ENCODE measurements at places on chromosomes 5 and 9.

GRCh38 chr5:35161652-35162273 is 68.5 kb downstream of the PRLR start:
- DNase-seq, result no peak

DNA sequence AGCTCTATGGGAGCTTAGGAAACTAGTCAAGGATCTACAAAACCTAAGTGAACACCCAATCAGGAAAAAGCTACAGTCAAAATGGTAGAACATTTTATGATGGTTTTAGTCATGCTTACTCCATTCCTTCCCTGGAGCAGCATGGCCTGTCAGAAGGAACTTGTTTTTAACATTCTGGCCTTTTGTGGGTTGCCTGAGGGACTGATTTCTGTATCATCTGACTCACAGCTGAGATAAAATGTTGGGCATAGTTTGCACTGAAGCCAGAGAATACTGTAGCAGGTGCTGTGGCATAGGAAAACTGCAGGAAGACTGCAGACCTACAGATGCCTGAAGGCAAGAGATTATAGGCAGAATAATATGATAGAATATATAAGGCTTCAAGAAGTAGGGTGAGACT is 719.6 kb upstream of the GRAMD2B start:
- no peak for DNase-seq

- no peak for DNase-seq
These were observed 166.6 kb downstream of the FSTL4 start for GRCh38 chr5:133445744-133446143.

DNA sequence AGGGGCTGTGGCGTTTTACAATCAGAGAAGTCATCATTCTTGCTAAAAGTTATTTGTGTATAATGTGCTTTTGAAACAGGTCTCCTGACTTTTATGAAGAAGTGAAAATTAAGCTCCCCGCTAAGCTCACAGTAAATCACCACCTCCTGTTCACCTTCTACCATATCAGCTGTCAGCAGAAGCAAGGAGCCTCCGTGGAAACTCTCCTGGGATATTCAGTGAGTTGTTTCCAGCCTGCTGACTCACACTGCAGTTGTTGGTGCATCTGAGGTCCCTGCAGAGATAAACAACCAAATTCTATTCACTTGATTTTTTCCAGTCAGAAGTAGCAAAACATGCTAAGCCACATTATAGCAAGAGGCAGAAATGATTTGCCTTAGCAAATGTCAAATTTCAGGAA is 156.7 kb downstream of the DOCK8 start:
- DNase-seq, result no peak

DNA sequence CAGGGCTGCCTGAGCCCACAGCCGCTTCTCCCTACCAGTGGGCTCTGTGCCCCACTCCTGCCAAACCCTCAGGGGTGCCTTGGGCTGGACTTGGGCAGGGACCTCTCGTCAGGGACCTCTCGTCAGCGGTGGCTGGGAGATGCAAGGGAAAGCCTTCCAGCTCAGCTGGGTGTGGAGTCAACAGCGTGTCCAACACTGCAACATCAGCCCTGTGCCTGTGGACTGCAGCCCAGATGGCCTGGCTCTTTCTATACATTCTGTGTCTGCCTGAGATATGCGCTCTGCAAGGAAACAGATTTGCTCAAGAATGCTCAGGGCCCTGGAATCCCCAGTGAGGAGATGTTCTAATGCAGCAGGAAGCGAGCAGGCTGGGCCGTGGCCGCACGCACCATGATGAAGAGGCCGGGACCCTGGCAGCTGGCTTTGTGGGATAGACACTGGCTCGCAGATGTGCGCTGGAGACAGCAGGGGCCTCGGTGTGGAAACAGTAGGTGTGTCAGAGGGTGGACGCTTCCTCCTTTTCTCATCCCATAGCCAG is 85.0 kb upstream of the COL5A1 start:
- DNase-seq, result peak; percentile 88

GRCh38 chr5:42157215-42157614 is 232.1 kb downstream of the FBXO4 start:
- no peak for DNase-seq

- DNase-seq, result no peak
These were observed 262.9 kb downstream of the ARRDC3 start for GRCh38 chr5:91119981-91120850.

DNA sequence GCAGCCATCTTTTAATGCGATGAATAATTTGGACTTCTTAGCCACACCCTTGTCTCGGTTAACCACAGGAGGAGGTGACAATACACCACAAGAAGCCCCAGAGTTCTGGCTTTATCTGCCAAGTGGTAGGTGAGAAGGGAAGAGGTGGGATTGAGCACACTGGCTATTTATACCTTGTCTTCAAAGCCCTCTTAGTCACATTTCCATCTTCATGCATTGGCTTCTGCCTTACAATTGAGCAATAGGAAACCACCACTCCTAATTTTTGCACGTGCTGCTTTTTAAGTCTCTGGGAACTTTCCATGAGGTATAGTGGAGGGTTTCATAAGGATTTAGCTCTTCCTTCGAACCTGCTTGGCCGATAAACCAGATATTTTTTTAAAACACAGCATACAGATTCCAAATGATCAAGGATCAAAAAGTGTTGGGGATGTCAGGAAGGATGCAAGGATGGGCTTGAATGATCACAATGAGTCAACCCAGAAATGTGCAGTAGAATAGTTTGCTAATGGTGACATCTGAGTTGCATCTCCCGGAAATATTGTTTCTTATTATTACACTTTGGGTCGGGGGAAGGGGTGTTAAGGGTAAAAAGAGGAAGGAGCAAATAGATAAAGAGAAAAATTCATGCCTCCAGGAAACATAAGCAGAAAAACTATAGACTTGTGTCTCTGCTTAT is 25.5 kb downstream of the PLAC8L1 start:
- DNase-seq, result no peak

DNA sequence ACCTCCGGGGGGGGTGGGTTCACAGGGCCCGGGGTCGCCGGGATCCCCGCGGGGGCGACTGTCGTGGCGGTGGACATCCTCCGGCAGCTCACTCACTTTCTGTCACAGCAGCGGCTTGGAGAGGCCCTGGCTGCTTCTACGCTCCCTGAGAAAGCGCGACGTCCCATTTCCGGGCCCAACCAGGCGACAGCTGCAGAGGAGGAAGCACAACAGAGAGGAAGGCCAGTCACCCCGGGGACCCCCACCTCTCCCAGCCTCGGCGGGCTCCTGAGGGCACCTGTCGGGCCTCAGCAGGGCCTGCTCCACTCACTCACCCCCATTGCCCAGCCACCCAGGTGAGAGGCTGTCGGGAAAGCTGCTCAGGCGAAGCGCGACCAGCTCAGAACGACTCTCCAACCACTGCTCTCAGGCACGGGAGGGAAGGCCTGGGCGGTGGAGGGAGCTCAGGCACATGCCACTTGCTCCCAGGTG is 14.4 kb downstream of the BRD3 start:
- peak; percentile 44 for DNase-seq
